ENCODE measurements at places on chromosomes 7 and 10.

GRCh38 chr10:112394475-112394875 is 20.6 kb downstream of the ACSL5 start:
- DNase-seq = no peak

GRCh38 chr10:105185161-105185560 is 544.1 kb downstream of the SORCS3 start:
- DNase-seq = no peak

DNA sequence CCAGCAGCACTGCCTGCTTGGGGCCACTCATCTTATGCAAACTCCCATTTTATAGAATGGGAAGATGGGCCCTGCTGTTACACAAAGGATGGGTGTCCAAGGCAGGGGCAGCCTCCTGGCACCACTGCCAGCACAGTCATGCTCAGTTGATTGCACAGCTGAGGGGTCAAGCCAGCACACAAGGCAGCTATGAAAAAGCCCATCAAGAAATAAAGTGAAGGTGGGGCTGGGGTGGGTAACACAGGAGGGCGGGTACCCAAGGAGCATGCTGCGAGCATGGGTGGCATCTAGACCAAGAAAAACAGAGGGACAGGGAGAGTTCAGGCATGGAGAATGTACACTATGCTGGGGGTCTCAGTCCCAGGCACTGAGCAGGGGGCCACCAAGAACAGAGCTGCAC is 74.7 kb upstream of the UNC5B start:
- no peak for DNase-seq

DNA sequence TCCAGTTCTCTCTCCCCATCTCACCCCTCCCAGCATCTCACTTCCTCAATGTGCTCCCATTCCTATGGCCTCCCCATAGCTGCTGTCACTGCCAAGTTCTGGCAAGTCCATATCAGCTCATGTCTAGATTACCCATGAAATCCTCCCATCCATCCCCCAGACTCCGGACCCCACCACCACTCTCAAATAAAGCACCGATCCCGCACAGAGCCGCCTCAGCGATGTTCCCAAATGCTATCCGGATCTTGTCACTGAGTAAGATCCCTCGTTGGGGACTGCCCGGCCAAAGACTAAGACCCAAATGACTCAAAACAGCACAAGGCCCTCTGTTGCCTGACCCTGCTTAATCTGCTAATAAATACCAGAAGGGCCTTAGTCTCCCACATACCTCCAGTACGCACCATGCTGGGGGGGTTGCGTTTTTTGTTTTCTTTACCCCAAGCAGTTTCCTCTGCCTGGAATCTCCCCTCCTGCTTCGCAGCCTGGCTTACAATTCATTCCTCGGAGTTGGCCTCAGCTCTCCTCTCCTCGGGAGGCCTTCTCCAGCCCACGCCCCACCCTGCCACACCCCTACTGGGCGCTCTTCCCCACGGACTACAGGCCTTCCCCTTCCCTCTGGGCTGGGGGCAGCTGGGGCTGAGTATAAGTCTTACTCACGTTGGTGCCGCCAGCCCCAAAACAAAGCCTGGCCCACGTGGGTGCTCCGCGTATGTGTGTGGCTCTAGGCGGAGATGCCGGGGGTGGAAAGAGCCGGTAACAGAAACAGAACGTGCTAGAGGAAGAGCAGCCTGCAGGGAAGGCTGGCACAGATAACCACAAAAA is 1.8 kb upstream of the DUSP5 start:
- peak; percentile 75 for DNase-seq

- peak; percentile 62 for DNase-seq
Measured at GRCh38 chr10:97016728-97017473, 168.9 kb downstream of the SLIT1 start.

- no peak for DNase-seq
Measured at GRCh38 chr7:13988731-13989125, 738 bp downstream of the ETV1 start.

GRCh38 chr10:75623310-75624093 is 192.1 kb downstream of the LRMDA start:
- DNase-seq = no peak

DNA sequence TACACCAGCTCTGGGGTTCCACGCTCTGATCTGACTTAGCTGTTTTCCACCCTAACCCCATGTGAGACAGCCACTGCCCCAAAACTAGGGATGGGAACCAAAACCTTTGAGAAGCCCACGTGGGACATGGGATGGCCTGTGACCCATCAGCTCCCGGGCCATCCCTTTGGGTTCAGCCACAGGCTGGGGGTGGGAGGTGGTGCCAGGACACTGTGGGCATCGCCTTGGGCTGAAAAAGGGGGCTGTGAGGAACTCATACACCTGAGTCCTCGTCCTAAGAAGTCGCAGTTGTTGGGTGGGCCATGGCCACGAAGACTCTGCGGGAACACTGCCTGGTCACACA is 379.1 kb downstream of the DNAJB6 start:
- DNase-seq = no peak

- no peak for DNase-seq
Measured at GRCh38 chr7:80278737-80279136, 144.1 kb downstream of the GNAI1 start.

DNA sequence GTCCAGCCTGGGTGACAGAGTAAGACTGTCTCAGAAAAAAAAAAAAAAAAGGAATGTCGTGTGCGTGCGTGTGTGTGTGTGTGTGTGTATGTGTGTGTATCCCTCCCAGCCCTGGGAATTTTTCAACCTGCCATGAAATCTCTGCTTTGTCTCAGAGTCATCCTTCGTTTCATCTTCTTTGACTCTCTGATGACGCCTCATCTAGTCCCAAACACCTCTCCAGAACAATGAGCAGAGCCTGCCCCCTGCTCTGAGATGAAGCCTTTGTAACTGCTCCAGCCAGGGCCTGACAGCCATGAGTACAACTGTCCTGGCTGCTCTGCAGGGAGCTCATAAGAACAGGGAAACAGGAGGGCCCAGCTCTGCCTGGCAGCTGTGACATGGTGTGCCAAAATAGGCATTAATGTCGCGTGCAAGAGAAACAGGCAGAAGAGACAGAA is 149.5 kb downstream of the FAM107B start:
- DNase-seq = no peak

GRCh38 chr7:128435327-128435686 is 20.4 kb upstream of the HILPDA start:
- DNase-seq = no peak

- DNase-seq = no peak
Measured at GRCh38 chr10:9709849-9710248, 1307.8 kb upstream of the CELF2 start.

- DNase-seq = no peak
Measured at GRCh38 chr10:131947631-131948347, 33.9 kb downstream of the BNIP3 start.

GRCh38 chr10:28711041-28711440 is 33.7 kb downstream of the BAMBI start:
- no peak for DNase-seq

DNA sequence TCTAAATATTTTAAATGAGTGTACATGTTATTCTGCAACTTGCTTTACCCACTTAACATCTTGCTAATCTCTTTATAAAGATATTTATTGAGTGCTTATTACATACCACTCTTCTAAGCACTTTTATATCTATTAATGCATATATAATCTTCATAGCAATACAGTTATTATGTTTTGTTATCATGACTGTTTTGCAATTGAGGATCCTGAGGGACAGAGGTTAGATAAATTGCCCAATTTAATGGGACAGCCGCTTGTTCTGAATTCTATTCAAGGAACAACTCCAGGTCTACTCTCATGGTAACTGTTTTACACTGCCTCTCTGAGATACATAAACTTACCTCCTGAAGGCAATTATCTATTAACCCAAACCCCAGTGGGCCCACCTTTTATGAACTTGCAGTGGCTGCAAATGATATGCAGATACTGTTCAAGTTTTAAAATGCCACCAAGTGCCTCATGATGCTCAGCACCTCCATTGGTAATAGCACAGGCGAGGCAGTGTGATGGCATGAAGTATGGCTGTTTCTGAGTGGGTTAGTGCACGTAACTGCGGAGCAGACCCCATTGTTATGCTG is 60.5 kb downstream of the PON1 start:
- DNase-seq = no peak

DNA sequence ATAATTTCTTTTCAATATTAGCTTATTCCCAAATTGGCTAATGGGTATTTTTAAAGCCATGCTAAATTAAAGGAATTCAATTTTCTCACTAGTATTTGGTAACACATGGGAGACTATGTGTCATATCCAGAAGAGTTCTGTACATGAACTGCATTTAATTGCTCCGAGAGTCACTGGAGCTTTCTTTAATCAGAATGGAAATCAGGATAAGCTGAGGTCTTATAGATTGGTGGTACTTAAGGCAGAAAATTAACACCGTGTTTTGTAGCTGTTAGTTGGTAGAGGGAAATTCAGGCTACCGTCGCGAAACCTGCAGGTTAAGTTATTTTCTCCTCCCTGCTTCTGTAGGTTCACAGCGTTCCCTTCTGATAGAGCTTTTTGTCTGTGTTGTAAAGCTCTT is at the start of gene WEE2:
Gene WEE2 (plus strand): TSS at position 3 of the 400 bp plus-strand sequence. CDS start 406 bp downstream, outside the sequence.
- DNase-seq = no peak

- no peak for DNase-seq
Measured at GRCh38 chr10:117748058-117748457, 205.5 kb downstream of the EMX2 start.

- DNase-seq = no peak
Measured at GRCh38 chr7:149811221-149811620, 27.0 kb upstream of the ZNF862 start.

DNA sequence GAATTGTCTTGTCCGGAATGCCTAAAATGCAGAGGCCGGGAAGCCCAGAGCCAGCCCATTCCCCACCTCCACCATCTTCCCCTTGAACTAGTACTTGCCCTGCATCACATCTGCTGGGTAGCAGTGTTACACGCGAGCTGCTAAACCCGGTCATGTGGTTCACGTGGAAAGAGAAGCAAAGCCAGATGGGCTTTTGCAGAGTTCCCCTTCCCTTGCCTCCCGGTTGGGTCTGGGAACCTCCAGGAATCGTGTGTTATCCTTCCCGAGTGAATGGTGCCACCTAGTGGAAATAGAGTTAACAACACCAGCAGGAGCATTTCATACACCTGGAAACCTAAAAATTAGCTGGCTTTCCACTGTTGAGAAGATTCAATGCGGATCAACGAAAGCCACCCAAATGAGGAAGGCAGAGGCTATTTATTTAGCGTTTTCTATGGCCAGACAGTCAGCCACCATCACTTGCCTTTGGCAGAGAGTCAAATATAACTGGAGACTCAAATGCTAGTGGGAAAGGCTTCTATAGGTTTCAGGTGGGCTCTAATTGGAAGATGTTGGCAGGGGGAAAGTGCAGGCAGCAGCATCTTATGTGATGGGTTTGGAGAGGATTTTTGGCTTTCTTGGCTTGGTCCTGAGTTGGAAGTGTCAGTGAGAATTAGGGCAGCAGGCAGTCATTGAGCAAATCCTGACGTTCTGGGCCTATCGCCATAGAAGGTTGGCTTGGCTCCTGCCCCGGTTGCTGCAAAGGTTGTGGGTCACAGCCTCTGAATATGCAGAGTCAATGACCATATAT is 12.9 kb upstream of the DENND2A start:
- DNase-seq = peak; percentile 48

GRCh38 chr10:98326621-98327027 is 58.6 kb upstream of the LOXL4 start:
- no peak for DNase-seq

DNA sequence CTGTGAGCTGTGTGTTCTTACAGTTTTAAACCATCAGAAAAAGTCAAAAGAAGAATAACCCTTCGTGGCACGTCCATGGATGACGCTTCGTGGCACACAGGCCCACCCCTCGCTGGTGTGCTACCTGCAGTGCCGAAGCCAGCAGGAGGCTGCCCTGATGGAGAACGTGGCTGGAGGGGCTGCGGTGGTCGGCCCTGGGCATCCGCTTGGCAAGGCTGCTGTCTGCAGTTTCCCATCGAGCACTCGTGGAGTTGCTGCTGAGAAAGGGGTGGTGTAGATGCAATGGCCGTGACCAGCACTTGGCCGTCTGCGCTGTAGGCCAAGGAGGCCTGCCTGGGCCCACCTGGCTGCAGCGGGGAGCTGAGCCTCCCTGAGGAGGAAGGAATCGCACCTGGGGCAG is 3.2 kb upstream of the ADGRA1 start:
- no peak for DNase-seq

GRCh38 chr10:2990764-2991163 is 76.6 kb upstream of the PFKP start:
- no peak for DNase-seq

GRCh38 chr7:79149831-79150230 is 303.6 kb downstream of the MAGI2 start:
- no peak for DNase-seq

GRCh38 chr10:15719899-15720634 is at the start of gene ITGA8:
ITGA8 (minus strand) TSS chr10:15719922; CDS start chr10:15719771, 151 bp downstream.
- peak; percentile 22 for DNase-seq

GRCh38 chr7:19963695-19964094 is 190.3 kb upstream of the TMEM196 start:
- DNase-seq = no peak

DNA sequence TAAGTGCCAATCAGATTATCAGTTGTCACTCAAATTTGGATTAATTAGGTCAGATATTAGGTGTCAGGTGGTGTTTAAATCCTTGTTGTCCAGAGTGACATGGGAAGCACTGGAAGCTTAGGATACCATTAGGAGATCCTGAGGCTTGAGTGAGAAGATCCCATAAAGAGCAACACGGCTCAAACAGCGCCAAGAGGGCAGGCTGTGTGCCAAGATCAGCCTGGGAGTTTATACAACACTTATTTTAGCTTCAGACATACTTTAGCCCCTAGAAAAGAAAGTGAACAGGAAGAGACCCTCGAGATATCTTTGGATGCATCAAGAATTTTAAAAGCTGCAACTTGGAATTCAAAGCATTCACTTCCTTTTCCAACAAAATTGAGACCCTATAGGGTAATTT is 14.2 kb upstream of the ACTA2 start:
- DNase-seq = no peak

DNA sequence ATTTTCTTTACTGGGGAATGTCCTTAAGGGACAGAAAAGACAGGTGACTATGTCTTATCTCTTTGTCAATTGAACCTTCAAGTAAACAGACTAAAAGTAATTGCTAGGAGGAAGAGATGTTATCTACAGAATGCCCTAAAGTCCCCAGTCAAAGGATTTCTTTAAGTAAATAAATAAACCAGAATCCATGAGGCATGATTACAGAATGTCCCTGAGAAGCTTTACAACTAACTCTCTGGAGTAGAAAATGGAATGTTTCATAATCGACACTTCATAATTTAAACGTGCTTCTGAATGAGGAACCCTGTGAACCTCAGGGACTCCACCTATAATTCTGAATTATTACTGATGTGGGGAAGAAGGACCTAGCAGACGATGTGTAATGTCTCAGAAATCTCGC is 187.9 kb upstream of the IMMP2L start:
- no peak for DNase-seq

GRCh38 chr7:73699370-73700068 is 16.1 kb downstream of the BUD23 start:
- no peak for DNase-seq

GRCh38 chr7:38244516-38244915 is 28.9 kb downstream of the TARP start:
- DNase-seq = no peak

- no peak for DNase-seq
Measured at GRCh38 chr10:5490032-5490431, 9.3 kb downstream of the CALML5 start.

GRCh38 chr7:116630932-116631671 is 40.9 kb upstream of the MET start:
- no peak for DNase-seq

- no peak for DNase-seq
Measured at GRCh38 chr7:49483142-49483541, 290.3 kb upstream of the VWC2 start.

GRCh38 chr7:99788554-99788953 is 4.6 kb upstream of the CYP3A4 start:
- no peak for DNase-seq
